ENCODE measurements at places on chromosomes 3 and 15. TPM values are rescaled to one million over a fixed set of nuclear protein-coding genes. Genes with fewer than 3 reads are reported as not detected.
A peak's percentile ranks its signal among the peaks of the same experiment; 100 is the strongest.

- DNase-seq: no peak
Observed at GRCh38 chr3:58004973-58005372, 3.2 kb upstream of the FLNB start.

- DNase-seq: peak; percentile 36
Observed at GRCh38 chr15:61654002-61654740, 406.1 kb downstream of the VPS13C start.

- no peak for DNase-seq
Observed at GRCh38 chr3:76024640-76025039, 239.3 kb upstream of the ZNF717 start.

GRCh38 chr15:95459273-95459672, 871.2 kb upstream of the NR2F2 start:
- DNase-seq: no peak

AMIGO3 gene
- polyA plus RNA-seq: 1.3 TPM

GRCh38 chr3:56361731-56362130, 106.5 kb downstream of the ERC2 start:
- DNase-seq: no peak

AGBL1 gene
- 0.04 TPM for polyA plus RNA-seq

DNA sequence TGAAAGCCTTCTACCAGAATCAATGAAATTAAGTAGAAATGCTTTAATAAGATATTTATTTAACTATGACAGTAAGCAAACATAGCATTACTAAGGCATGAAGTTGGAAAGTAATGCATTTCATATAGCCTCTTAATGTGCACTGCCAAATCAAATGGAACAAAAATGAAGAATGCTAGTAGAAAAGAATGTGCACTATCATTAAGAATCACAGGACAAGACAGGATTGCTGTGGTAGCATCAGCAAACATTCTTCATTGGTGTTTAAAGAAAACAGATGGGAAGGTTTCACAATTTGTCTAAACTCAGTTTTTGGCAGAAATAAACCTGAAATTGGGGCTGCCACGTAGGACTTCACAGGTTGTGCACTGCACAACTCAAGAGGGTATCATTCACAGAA, 168.9 kb downstream of the CNTN3 start:
- DNase-seq: no peak

DNA sequence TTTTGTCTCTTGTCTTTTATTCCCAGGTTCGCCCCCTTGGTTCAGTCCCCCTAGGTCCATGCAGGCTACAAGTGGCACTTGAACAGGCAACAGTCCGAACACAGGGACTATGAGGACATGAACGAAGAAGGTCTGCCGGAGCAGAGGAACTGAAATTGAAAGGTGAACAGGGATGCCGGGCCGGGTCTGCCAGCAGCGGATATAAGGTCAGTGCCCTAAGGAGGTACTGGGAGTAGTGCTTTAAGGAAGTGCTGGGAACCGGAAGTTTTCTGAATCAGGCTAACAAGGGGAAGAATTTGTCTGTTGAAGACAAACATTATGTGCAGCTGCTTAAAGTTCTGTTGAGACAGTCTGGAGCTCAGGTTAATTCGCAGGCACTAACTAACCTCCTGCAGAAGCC, 46.8 kb downstream of the LSM3 start:
- no peak for DNase-seq

DNAH12 gene
- polyA plus RNA-seq: 0.51 TPM

EHHADH gene
- polyA plus RNA-seq: 11.4 TPM

ZNF609 gene
- polyA plus RNA-seq: 24.4 TPM

DNA sequence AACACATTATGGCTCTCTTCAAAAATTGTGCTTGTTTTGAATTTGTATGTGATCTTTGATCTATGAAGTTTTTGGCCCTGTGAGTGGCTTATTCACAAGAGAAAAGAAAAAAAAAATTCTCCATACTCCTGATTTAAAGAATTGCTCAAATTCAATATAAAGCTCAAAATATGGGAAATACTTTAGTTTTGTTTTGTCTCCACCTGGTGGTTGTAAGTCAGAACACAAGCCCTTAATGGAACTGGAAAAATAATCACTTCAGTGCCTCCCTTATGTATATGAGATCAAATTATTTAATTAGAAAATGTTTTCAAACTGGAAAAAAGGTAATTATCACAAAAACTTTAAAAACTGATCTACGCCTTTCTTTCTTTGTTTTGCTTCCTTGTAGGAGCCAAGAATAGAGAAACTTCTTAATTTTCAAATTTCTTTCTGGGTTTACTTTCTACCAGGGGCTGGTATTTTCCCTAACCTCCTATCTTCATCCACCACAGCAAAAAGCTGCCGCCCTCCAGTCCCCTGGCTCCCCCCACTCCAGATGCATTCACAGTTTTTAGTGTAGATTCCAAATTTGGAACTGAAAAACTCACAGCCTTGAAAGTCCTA, 50.6 kb downstream of the SERP1 start:
- DNase-seq: peak; percentile 28

- peak; percentile 61 for DNase-seq
Observed at GRCh38 chr3:188037965-188038581, 115.9 kb upstream of the LPP start.

- DNase-seq: no peak
Observed at GRCh38 chr3:25457671-25458419, 29.8 kb downstream of the RARB start.

DNA sequence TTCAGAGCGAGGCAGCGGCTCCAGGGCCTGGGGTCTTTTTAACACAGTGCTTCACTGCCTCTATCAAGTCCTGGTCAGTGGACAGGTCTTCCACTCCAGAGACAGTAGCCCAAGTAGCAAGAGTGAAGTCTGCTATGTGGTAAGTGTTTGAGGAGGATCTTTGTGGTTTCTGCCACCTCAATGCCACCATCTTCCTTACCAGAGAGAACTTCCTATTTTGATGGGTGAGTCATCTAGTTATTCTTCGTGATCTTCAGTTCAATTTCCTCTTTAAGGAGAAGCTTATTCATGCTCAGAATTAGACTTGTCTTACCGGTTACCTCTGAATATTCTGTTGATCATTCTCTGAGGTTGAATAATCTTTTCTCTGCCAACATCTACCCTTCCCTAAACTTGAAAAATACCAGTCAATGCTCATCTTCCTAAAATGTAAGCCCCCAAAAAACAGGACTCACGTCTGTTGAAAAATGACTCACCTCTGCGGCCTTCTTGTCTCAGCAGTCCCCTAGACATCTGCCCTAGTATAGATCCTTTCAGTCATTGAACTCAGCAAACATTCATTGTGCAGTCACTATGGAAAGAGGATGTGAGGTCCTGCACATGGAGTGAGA, 32.2 kb upstream of the BCL6 start:
- no peak for DNase-seq

DNA sequence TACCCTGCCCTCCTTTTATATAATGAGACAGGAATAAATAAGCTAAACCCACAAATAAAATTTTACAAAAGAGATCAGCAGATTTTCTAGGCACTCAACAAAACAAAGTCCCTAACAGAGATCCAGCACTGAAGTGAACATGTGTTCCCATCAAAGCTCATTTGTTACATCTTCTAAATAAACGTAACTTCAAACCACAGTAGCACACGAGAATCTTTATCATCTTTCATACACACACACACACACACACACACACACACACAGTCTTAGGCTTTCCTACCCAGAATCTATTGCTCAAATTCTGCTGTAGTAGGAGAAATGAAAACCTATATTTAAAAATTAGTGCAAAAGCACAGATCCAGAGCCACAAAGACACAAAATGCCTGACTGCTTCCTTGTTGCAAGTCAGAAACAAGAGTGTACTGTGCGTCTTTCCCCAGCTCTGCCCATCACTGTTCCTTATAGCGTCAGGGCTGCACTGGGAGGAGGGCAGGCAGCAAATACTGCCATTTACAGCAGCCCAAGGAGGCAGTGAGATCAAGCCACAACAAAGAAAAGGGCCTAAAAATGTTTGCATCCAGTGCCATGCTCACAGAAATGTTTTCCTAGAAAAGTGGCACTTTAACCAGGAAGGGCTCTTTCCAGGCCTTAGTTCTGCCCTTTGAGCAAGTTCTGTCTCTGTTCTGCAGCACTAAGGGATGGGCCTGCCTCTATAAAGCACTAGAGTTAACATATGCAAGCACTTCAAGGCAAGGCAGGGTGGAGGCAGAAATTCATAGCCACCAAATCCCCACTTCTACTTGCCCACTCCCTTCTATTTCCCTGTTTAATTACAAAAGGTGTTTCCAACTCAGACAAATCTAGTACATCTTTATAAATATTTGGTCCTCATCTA, 6.0 kb downstream of the IP6K1 start:
- DNase-seq: no peak

DNA sequence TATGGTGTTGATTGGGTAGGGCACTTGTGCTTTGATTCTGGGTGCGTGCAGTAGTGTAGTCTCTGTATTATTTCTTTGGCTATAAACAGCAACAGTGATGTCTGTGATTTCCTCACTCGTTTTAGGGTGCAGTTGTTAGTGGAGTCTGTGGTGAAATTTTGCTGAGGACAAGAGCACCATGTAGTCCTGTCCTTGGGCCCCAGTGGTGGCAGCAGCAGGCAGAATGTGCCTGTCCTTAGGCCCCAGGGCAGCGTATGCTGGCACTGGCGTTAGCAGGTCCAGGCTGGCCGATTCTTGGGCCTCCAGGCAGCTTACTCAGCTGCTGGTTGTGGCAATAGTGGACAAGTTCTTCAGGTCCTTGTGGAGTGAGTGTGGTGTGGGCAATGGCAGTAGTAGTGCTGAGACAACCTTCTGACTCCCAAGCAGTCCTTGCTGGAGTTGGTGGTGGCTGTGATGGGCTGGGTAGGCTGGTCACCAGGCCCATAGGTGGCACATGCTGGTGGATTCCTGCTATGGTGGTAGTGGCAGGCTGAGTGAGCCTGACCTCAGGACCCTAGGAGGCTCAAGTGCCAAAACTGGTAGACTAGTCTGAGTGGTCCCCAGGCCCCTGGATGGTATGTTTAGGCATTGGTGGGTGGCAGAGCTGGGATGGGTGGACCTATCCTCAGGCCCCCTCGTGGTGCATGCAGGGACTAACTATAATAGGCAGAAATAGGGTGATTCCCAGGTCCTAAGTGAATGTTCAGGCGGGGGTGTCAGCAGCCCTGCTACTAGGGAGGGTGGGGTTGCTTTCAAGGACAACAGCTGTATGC, 56.3 kb downstream of the TNFAIP8L3 start:
- DNase-seq: no peak

- DNase-seq: no peak
Observed at GRCh38 chr3:46990573-46991374, 11.3 kb downstream of the NBEAL2 start.

- no peak for DNase-seq
Observed at GRCh38 chr3:188279502-188280335, 125.8 kb downstream of the LPP start.

EPHB1 gene
- 3.7 TPM for polyA plus RNA-seq

WNT5A gene
- polyA plus RNA-seq: 11.4 TPM

GRCh38 chr15:67460521-67460920, 60.4 kb upstream of the C15orf61 start:
- DNase-seq: no peak

CCR3 gene
- 0.15 TPM for polyA plus RNA-seq

- no peak for DNase-seq
Observed at GRCh38 chr3:133761605-133762484, 15.7 kb downstream of the TF start.

DNA sequence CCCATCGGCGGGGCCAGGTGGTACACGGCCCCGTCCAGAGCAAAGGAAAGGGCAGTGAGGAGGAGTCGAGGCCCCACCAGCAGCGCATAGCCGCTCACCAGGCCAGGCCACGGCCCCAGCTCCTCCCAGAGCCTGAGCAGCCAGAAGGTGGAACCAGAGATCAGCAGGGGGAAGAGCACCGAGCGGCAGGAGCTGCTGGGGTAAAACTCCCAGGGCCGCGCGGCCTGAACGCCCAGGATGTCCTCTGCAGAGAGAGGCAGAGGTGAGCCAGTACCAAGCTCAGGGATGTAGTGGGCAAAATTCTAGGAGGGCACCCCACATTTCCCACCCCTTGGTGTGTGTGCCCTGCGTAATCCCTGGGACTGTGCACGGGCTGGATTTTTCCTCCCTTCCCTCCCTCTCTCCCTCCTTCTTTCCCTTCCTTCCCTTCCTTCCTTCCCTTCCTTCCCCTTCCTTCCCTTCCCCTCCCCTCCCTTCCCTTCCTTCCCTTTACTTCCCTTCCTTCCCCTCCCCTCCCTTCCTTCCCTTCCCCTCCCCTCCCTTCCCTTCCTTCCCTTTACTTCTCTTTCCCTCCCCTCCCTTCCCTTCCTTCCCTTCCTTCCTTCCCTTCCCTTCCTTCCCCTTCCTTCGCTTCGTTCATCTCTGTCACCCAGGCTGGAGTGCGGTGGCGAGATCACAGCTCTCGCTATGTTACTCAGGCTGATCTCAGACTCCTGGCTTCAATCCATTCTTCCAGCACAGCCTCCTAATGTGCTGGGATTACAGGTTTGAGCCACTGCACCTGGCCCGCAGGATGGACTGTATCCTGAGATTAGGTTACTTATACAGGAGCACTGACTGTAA, 6.3 kb upstream of the NCBP2 start:
- DNase-seq: no peak

- DNase-seq: no peak
Observed at GRCh38 chr3:66399529-66400232, 101.1 kb downstream of the LRIG1 start.

SEMA6D gene
- 63.7 TPM for polyA plus RNA-seq

GRCh38 chr3:39166932-39167532, 13.6 kb upstream of the CSRNP1 start:
- DNase-seq: no peak

DNA sequence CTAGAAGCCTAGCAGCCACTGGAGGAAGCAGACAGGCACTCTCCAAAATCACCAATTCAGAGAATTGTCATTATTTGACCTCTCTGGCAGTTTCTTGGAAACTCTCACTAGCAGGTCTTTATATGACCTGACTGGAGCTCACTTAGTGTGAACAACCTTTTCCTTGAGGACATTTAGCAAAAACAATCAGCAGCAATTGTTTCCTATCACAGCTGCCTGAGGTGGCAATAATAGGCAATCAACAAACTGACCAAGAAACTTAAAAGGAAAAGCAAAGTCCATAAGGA, 162.4 kb upstream of the STT3B start:
- DNase-seq: no peak

PLSCR2 gene
- polyA plus RNA-seq: 0.79 TPM

- peak; percentile 11 for DNase-seq
Observed at GRCh38 chr3:169147238-169148008, 516.1 kb downstream of the MECOM start.

GPR62 gene
- 0.18 TPM for polyA plus RNA-seq

MRPL47 gene
- 39.1 TPM for polyA plus RNA-seq

DNA sequence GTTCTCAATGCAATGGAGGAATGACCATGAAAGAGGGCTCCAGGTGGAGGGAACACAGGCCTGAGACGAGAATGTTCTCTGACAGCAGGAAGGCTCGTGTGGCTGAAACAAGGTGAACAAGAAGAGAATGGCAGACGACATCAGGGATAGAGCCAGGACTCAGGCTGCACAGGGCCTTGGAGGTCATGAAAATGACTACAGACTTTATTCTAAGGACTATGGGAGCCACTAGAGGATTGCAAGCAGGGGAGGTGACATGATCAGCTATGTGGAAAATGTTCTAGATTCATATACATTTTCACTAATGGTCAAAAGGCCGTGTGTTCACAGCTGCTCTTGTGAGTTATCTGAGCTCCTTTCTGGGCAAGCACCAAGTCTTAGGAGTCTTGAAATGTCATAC, 78.2 kb downstream of the TAFA4 start:
- DNase-seq: no peak

- no peak for DNase-seq
Observed at GRCh38 chr15:83844742-83845141, 190.8 kb downstream of the ADAMTSL3 start.

- no peak for DNase-seq
Observed at GRCh38 chr15:99918072-99918471, 184.8 kb upstream of the LYSMD4 start.

- DNase-seq: no peak
Observed at GRCh38 chr3:57048728-57049127, 11.7 kb upstream of the SPATA12 start.

- peak; percentile 88 for DNase-seq
Observed at GRCh38 chr3:120908030-120908794, at the start of gene STXBP5L. TSS of gene STXBP5L (plus strand) at chr3:120908205. CDS start at chr3:120909579, 1,374 bp downstream.

All from large intestine (tissue), 12 donors.